ENCODE measurements at places on chromosomes 2 and 18.

DNA sequence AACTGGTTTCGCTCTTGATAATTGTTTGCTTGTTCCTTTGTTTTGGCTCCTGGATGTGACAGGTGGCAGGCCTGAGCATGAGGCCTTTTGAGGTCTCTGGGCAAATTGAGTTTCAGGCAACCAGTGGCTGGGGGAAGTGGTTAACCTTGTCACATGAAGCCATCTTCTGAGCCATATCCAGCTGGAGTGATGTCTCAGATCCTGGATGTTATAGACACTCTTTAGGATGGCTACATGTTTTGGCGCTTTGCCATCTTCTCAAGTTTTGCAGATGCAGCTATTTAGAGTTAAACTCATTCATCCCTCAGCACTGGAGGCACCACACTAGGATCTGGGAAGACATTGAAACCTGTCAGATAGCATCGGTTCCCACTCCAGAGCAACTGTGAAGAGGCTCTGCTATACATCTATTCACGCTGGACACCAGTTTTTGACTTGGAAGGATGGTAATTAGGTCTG is 25.3 kb upstream of the TACR1 start:
- no peak for DNase-seq

GRCh38 chr2:47346-47725 is 1.0 kb upstream of the FAM110C start:
- no peak for DNase-seq

- DNase-seq, result no peak
Observed at GRCh38 chr18:26547646-26548414, 523 bp downstream of the KCTD1 start.

GRCh38 chr2:217064234-217065011 is 204.6 kb upstream of the TNP1 start:
- no peak for DNase-seq

GRCh38 chr18:13136056-13136903 is 82.3 kb upstream of the LDLRAD4 start:
- DNase-seq, result no peak

GRCh38 chr18:46273861-46274260 is 169.7 kb downstream of the HAUS1 start:
- no peak for DNase-seq

GRCh38 chr2:101149241-101150192 is 1.7 kb downstream of the TBC1D8 start:
- no peak for DNase-seq

GRCh38 chr18:76476665-76477561 is 18.1 kb downstream of the ZNF516 start:
- DNase-seq, result no peak

DNA sequence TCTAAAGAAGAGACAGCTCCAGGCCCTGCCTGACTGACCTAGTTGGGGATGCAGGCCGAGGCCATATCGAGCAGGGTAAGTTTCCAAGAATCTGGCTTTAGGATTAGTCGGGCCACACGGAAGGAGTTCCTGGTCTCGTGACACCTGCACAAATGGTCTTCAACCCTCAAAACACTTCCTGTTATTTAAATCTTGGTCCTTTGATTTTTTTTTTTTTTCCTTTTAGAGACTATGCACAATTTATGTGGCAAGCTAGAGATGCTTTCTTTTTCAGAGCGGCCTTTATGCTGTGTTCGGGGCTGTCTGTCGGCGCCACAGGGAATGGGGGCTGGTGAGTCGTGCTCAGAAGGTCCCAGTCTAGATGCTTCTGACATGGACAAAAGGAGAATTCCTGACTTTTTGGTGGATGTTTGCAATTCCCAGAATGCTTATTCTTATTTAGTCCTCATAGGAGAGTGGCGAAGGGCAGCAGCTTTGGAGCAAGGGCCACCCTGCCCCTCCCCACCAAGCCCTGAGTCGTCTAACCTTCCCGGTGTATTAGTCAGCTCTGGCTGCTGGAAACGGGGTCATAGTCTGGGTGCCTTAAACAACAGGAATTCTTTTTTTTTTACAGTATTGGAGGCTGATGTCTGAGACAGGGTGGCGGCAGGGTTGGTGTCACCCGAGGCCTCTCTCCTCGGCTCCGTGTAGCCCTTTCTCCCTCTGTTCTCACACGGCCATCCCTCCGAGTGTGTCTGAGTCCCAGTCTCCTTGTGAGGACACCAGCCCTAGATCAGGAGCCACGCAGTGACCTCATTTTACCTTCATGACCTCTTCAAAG is 27.4 kb downstream of the HPCAL1 start:
- no peak for DNase-seq

DNA sequence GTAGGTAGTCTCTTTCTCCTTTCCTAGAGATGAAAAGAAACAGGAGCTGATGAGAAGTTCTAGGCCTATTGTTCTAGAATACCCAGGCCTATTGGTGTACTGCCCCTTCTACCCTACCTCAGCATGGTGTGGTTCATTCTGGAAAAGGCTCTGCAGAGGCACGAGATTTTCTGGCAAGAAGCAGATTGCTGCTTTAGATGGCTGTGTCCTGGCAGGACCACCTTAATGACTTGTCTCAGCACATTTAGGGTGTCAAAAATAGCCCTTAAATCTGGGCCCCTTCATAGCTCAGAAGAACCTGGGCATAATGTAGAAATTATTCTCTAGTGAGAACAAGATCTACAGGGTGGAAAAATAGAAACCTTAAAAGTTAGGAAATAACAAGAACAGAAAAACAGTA is 87.9 kb downstream of the BCL2L11 start:
- no peak for DNase-seq

GRCh38 chr2:130829015-130829414 is 7.7 kb upstream of the ARHGEF4 start:
- DNase-seq, result no peak

DNA sequence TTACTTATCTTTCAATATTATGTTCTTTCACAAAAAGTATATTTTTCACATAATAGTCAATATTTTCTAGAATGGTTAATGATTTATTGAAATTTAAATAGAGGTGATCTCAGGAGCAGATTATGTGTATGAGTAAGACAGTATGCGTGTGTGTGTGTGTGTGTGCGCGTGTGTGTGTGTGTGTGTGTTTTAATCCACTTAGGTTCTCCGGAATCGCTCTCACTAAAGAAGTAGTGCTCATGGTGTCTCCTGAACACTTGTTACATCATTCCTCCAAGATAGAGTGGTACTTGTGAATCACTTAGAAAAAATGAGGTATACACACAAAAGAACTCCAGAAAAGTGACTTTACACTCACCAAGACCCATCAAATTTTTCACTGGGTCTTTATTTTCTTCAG is 91.0 kb upstream of the KCNH7 start:
- DNase-seq, result no peak

Data from stimulated activated CD8-positive, alpha-beta memory T cell treated with anti-CD3 and anti-CD28 coated beads, Interleukin-15, amount 100 ng/mL, for 24 hours (primary cell).